Ovary (tissue), 10 donors: ENCODE measurements at places on chromosomes 16 and 17. TPM values are rescaled to one million over a fixed set of nuclear protein-coding genes. Genes with fewer than 3 reads are reported as not detected.

MYH8 gene
- polyA plus RNA-seq: not detected

HSPB9 gene
- polyA plus RNA-seq: 0.46 TPM

SOST gene
- polyA plus RNA-seq: 0.30 TPM

EVPLL gene
- polyA plus RNA-seq: not detected

TPSG1 gene
- not detected for polyA plus RNA-seq

GRCh38 chr17:44233582-44233981 lies 14.1 kb upstream of the UBTF start:
- H3K27ac ChIP-seq: no peak overlapping the region
- DNase-seq: no peak
- H3K36me3 ChIP-seq: no peaks in the 10 kb centered on the region
- H3K4me3 ChIP-seq: no peak overlapping the region

DNA sequence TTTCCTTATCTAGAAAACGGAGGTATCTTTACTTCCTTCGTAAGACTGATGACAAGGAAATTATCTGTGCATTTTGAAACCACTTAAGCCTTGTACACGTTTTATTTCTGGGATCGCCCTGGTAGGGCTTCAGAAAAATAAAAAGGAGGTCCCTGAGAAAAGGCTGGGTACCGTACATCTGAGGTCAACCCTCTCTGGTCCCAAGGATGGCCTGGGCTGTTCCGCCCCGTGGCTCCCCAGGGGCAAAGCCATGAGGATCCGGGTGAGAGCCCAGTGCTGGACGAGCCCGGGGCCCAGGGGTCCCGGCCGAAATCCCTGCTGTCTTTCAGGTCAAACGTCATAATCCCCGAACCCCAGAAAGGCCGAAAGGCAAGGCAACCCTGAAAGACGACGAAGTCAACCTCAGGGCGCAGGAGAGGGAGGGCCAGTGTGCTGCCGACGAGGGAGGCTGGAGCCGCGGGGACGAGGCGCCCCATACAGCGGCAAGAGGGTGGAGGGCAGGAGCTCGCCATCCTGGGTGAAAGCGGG lies 656 bp upstream of the FUS start:
- peaks cover 14% of the 10 kb centered on the region for H3K4me1 ChIP-seq
- DNase-seq: no peak
- H3K27me3 ChIP-seq: no peaks in the 10 kb centered on the region
- peak overlapping the region; percentile 95 for H3K27ac ChIP-seq

DNA sequence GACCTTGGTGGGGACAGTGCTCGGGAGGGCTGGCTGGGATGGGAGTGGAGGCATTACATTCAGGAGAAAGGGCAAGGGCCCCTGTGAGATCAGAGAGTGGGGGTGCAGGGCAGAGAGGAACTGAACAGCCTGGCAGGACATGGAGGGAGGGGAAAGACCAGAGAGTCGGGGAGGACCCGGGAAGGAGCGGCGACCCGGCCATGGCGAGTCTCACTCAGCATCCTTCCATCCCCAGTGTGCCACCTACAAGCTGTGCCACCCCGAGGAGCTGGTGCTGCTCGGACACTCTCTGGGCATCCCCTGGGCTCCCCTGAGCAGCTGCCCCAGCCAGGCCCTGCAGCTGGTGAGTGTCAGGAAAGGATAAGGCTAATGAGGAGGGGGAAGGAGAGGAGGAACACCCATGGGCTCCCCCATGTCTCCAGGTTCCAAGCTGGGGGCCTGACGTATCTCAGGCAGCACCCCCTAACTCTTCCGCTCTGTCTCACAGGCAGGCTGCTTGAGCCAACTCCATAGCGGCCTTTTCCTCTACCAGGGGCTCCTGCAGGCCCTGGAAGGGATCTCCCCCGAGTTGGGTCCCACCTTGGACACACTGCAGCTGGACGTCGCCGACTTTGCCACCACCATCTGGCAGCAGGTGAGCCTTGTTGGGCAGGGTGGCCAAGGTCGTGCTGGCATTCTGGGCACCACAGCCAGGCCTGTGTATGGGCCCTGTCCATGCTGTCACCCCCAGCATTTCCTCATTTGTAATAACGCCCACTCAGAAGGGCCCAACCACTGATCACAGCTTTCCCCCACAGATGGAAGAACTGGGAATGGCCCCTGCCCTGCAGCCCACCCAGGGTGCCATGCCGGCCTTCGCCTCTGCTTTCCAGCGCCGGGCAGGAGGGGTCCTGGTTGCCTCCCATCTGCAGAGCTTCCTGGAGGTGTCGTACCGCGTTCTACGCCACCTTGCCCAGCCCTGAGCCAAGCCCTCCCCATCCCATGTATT lies 1.1 kb downstream of the CSF3 start:
- DNase-seq: peak; percentile 40
- no peaks in the 10 kb centered on the region for H3K36me3 ChIP-seq
- peak overlapping the region; percentile 55 for H3K27ac ChIP-seq
- H3K4me1 ChIP-seq: peaks cover 19% of the 10 kb centered on the region
- H3K27me3 ChIP-seq: no peaks in the 10 kb centered on the region
- no peak overlapping the region for H3K4me3 ChIP-seq

DNA sequence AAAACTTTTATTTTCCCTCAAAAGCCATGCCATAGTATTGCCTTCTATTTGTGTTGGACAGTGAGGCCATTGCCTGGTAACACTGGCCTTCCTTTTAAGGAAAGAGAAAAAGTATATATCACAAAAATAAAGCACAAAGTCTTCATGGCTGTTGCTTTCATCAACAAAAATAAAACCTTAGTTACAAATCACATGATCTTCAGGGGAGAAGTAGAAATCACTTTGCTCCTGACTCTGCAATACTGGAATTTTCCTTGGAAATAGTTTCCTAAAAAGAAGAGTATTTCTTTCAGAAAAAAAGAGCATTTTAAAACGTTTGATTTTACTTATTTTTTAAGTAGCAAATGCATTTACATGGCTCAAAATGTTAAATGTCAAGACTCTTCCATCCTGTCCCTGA lies 41.9 kb downstream of the FAM20A start:
- H3K4me3 ChIP-seq: no peak overlapping the region
- peaks cover 3% of the 10 kb centered on the region for H3K4me1 ChIP-seq
- no peak overlapping the region for H3K27ac ChIP-seq
- H3K36me3 ChIP-seq: no peaks in the 10 kb centered on the region
- no peaks in the 10 kb centered on the region for H3K27me3 ChIP-seq

GRCh38 chr16:88303890-88304819 lies 78.6 kb upstream of the ZNF469 start:
- H3K36me3 ChIP-seq: no peaks in the 10 kb centered on the region
- H3K27ac ChIP-seq: peak overlapping the region; percentile 12
- H3K4me3 ChIP-seq: no peak overlapping the region
- peak; percentile 33 for DNase-seq
- H3K4me1 ChIP-seq: peaks cover 18% of the 10 kb centered on the region

GRCh38 chr16:89545831-89546574 lies 14.5 kb upstream of the RPL13 start:
- H3K27ac ChIP-seq: no peak overlapping the region
- H3K4me1 ChIP-seq: no peaks in the 10 kb centered on the region
- no peak for DNase-seq
- no peak overlapping the region for H3K4me3 ChIP-seq
- H3K27me3 ChIP-seq: no peaks in the 10 kb centered on the region

GRCh38 chr16:69833357-69834282 lies 71.5 kb downstream of the WWP2 start:
- peaks cover 10% of the 10 kb centered on the region for H3K4me1 ChIP-seq
- DNase-seq: no peak
- H3K4me3 ChIP-seq: no peak overlapping the region

DNA sequence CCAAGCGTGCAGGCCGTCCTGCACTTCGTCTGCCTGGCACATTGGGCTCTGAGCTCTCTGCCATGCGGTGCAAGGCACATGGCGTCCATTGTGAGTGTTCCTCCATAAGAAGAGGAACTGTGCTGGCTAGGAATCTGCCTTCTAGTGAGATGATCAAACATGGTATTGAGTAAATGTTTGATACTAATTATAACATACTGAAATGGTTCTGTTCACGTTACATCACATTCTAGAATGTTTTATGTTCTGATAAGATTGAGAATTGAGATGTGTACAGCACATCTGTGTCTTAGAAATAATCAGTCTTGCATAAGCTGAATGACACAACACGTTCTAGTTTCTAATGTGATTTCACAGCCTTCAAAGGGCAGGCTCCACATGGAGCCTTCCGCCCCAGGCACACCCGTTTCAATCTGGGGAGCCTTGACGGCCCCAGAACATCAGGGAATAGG lies 42.9 kb downstream of the USP10 start:
- no peaks in the 10 kb centered on the region for H3K36me3 ChIP-seq
- no peak overlapping the region for H3K27ac ChIP-seq
- DNase-seq: no peak
- H3K27me3 ChIP-seq: no peaks in the 10 kb centered on the region
